ENCODE measurements at places on chromosomes 3 and 15.

- no peak for DNase-seq
These were observed 24.7 kb downstream of the MINDY2 start for GRCh38 chr15:58795825-58796224.

DNA sequence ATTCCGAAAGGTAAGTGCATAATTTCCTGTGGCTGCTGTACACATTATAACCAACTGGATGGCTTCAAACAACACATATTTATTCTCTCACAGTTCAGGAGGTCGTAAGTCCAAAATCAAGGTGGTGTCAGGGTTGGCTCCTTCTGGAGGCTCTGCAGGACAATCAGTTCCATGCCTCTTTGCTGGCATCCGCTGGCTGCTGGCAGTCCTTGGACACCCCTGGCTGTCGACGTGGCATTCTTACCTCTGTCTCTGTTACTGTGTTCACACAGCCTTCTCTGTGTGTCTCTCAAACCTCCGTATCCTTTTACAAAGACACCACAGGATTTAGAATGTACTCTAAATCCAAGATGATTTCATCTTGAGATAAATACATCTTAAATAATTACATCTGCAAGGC lies 398.8 kb upstream of the ATP10A start:
- no peak for DNase-seq

GRCh38 chr15:81792646-81793045 lies 253.2 kb downstream of the MEX3B start:
- DNase-seq = no peak

GRCh38 chr15:36880913-36881460 lies 219.4 kb downstream of the MEIS2 start:
- no peak for DNase-seq

GRCh38 chr15:74295800-74296199 lies 59.7 kb downstream of the CCDC33 start:
- no peak for DNase-seq

- DNase-seq = no peak
These were observed 109.9 kb downstream of the DNAJB8 start for GRCh38 chr3:128356822-128357221.

GRCh38 chr15:80934761-80935221 lies 54.8 kb downstream of the MESD start:
- DNase-seq = no peak

DNA sequence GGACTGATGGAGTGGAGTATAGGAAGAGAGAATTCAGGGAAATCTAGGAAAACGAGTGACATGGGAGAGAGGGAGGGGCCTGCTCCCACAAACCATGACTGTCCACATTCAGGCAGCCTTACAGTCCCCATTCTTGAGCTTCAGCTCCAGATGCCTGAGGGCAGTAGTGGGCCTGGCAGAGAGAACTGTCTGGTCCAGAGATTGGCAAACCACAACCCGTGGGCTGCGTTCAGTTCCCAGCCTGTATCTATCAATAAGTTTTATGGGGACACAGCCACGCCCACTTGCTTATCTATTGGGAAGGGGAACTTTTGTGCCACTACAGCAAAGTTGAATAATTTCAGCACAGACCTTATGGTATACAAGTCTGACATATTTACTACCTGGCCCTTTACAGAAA lies 63.8 kb downstream of the SLCO2A1 start:
- DNase-seq = no peak

DNA sequence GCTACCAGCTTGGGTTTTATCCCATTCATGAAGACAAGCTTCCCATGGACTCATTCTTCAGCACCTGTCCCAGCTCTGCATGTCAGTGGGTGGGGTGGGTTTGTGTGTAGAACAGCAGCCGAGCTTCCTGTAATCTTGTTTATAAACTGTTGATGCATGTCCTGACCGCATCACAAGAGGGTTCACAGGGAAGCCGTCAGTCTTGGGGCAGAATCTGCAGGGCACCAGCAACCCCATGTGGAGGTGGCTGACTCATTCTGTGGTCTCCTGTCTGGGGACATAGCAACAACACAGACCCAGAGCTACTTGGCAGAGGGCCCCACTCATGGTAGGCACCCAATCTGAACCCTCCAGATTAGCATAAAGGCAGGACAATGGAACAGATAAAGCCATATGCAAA lies 35.6 kb downstream of the DAPK2 start:
- peak; percentile 60 for DNase-seq

DNA sequence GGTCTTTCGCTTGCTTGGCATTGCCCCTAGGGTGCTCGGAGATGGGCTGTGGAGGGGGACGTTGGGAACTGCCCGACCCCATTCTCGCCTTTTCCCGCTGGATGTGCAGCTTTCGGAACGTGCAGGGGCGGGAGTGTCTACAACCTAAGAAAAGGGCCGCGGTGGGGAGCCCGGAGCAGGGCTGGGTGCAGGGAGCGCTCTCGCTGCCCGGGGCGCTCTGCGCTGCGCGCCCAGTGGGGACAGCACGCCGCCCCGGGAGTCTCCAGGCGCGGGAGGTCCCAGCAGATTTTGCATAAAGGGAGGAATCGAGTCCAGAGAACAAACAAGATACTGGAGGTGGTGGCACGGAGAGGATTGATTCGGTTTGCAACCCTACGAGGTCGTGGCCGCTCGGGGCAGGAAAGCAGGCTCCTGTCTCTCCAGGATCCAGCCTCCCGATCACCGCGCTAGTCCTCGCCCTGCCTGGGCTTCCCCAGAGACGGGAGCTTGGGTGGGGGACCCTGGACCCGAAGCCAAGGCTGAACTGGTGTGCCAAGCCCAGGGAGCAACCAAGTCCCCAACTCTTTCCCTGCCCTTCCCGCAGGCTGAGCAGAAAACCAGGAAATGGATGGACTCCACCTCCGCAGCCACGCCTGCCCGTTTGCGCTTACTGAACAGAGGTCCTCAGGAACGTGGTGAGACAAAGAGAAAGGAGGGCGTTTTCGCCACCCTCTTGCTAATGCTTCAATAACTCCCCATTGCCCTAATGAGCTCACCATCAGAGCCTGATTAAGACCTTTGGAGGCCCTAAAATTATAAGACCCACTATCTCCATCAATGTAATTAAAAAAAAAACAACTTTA lies 59.7 kb downstream of the NOX5 start:
- DNase-seq = no peak

DNA sequence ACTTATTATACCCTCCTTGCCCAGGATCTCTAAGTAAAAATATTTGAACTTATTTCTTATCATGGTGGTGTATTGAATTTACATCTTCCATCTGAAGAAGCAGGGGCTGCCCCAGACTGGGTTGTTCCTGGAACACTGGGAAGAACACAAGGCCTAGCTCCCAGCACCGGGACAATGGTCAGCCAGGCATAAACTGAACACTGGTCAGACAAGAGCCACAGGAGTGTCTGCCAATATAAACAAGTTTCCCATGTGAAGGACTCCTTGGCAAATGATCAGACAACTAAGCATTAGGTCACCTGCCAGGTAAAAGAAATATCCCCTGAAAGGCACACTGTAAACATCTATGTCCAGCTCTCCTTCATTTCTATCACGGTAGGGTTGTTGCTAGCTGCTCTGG lies 172.4 kb downstream of the ATP8B4 start:
- DNase-seq = no peak

- no peak for DNase-seq
These were observed 86.9 kb downstream of the ATP10A start for GRCh38 chr15:25776071-25776746.

GRCh38 chr3:60764870-60765269 lies 486.4 kb downstream of the FHIT start:
- no peak for DNase-seq

DNA sequence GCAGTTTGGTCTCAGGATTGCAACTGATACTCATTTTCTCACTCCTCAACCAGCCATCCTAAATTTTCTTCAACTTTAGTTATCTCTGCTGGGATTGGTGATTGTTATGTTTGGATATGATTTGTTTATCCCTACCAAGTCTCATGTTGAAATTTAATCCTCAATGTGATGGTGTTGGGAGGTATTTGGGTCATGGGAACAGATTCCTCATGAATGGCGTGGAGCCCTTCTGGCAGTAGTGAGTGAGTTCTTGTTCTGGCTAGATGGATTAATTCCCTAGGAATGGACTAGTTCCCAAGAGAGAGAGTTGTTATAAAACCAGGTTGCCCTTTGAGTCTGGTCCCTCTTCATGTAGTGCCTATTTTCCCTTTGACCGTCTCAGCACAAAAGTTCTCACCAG lies 399.9 kb downstream of the SQOR start:
- DNase-seq = no peak

DNA sequence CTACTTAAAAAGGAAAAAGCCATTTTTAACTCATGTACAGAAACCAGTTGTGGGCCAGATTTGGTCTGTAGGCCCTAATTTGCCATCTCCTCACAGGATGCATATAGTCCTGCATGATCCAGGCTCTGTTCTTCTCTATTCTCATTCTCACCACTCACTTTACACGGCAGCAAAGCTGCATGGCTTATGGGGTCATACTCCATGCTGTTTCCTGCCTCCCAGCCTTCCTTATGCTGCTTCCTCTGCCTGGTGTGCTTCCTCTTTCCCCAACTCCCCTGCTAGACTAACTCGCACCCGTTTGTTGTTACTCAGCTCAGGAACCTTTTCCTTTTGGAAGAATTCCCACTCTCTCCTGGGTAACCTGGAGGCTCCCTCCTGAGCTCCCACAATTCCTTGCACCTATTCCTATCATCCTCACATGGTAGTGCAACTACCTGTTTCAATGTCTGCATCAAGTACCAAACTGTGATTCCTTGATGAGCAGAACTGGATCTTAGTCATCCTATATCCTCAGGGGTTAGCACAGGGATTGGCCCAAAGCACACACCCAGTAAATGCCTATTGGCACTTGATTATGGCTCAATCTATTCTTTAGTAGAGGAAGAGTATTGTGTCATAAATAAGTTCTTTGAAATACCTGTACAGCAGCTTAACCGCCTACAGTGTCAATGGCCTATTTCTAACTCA lies 172.1 kb upstream of the MITF start:
- no peak for DNase-seq

GRCh38 chr15:60372227-60372626 lies 25.6 kb downstream of the ANXA2 start:
- no peak for DNase-seq

DNA sequence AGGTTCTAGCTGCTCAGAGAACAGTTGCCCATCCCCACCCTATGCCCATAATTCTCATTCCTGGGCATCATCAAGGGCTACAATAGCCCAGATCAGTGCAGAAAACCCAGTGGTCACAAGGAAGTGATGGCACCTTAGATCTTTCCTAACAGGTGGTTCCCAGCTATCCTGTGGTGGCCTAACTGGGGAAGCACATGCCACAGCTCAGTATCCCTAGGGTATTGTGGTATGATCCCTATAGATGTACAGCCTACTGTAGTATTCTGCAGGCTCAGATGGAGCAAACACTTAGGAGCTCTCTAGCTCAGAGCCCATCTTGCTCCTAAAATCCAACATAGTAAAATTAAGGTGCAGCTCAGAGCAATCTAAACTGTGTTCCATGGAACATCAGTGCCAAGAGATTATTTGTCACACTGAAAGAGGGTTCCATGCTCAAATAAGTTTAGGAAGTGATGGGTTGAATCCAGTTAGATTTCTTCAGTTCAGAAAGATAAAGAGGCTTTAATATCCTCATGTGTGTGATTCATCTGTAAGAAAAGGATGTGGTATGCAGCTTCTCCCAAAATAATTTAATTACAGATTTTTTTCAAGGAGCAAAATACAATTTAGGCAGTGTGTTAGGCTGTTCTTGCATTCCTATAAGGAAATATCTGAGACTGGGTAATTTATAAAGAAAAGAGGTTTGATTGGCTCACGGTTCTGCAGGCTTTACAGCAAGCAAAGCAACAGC lies 4.4 kb downstream of the A4GNT start:
- no peak for DNase-seq

- DNase-seq = no peak
These were observed 271.4 kb downstream of the SQOR start for GRCh38 chr15:45906230-45906629.

DNA sequence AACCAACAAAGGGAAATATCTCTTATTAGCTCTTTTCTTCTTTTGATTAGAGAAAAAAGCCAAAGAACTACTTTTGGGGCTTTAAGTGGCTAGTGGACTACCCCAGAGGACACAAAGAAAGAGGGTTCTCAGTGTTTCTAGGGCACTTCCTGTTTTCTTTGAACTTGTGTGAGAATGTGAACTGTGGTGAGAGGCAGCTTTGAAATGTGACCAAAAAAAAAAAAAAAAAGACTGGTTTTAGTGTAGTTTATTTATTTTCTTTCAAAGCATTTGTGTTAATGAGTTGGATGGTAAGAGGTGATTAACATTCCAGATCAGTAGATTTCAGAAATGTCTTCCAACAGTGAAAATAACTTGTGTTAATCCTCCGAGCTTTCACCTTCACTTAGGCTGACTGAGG lies 32.4 kb downstream of the SELENOT start:
- no peak for DNase-seq

GRCh38 chr3:87771337-87772192 lies 287.2 kb downstream of the CGGBP1 start:
- peak; percentile 38 for DNase-seq

- DNase-seq = no peak
These were observed 9.1 kb upstream of the SNRPN start for GRCh38 chr15:24945711-24946110.

- DNase-seq = no peak
These were observed 6.2 kb downstream of the ESYT3 start for GRCh38 chr3:138440596-138440995.

- DNase-seq = no peak
These were observed 58.5 kb upstream of the FAM174B start for GRCh38 chr15:92714077-92714476.

DNA sequence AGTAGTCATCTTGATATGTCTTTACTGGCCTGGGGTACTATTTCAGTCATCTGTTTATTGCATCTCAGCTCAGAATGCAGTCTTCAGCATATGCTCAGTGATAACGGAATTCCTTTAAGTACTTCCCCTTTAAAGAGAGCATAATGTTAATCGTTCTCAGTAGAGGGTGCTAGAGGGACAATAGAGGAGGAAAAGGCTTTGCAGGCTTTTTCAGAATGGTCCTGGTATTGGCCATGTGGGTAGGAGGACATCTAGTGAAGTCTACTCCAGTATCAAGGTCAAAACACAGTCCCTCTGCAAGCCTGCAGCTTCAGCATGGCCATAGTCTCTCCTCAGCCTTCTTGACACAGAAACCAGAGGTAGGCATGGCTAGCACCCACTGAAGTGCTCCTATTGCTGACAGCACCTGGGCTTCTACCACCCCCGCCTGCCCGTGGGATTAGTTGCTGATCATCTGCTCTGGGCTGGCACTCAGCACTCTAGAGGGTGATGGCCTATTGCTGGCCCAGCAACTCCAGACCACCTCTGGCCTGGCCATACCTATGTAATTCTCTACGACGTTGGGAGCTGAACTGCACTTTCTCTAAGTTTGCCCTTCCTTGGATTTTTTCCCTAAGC lies 65.4 kb downstream of the KCNH8 start:
- DNase-seq = no peak
